ENCODE measurements at places on chromosomes 6 and 20. TPM values are rescaled to one million over a fixed set of nuclear protein-coding genes. Genes with fewer than 3 reads are reported as not detected.

ISM1 gene
- total RNA-seq, result 0.31 TPM

TGM3 gene
- total RNA-seq, result not detected

SLC32A1 gene
- not detected for total RNA-seq

MOCS1 gene
- 3.3 TPM for total RNA-seq

PRRT1 gene
- total RNA-seq, result 0.77 TPM

SLC22A2 gene
- total RNA-seq, result not detected

EDN3 gene
- 0.14 TPM for total RNA-seq

CENPW gene
- 56.5 TPM for total RNA-seq

PPP1R16B gene
- 45.5 TPM for total RNA-seq

RSPH9 gene
- total RNA-seq, result 0.21 TPM

LAMA2 gene
- 0.93 TPM for total RNA-seq

LPA gene
- not detected for total RNA-seq

BHLHE23 gene
- total RNA-seq, result not detected

CTCFL gene
- not detected for total RNA-seq

LY6G5C gene
- total RNA-seq, result 1.8 TPM

SLC35D3 gene
- total RNA-seq, result not detected

PHACTR1 gene
- 0.05 TPM for total RNA-seq

CST2 gene
- not detected for total RNA-seq
